Activated CD8-positive, alpha-beta memory T cell treated with anti-CD3 and anti-CD28 coated beads for 24 hours (primary cell): ENCODE measurements at places on chromosomes 7 and 10.

DNA sequence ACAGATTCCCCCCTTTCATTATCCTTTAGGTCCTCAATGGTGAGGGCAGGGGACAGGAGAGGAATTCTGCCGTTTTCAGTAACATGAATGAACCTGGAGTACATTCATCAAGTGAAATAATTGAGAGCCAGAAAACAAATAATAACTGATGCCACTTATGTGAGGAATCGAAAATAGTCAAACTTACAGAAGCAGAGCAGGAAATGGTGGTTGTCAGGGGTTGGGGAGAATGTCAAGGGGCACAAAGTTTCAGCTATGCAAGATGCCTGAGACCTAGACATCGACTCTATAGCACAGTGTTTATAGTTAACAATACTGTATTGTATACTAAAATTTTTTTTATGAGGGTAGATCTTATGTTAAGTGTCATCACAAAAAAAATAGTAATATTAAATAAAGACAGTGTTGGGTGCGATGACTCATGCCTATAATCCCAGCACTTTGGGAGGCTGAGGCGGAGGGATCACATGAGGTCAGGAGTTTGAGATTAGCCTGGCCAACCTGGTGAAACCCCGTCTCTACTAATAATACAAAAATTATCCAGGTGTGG lies 1219.8 kb downstream of the GATA3 start:
- DNase-seq = no peak

DNA sequence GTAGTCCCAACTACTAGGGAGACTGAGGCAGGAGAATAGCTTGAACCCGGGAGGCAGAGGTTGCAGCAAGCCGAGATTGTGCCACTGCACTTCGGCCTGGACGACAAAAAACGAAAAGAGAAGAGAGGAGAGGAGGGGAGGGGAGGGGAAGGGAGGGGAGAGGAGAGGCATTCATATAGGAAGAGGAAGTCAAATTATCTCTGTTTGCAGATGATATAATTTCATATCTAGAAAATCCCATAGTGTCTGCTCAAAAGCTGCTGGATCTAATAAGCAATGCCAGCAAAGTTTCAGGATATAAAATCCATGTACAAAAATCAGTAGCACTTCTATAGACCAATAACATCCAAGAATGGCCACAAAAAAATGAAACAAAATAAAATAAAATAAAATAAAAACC lies 120.3 kb downstream of the LMBR1 start:
- no peak for DNase-seq

- peak; percentile 62 for DNase-seq
Measured at GRCh38 chr7:1531979-1532455, 1.5 kb downstream of the MAFK start.

GRCh38 chr7:148868378-148868674 lies 15.8 kb downstream of the EZH2 start:
- no peak for DNase-seq

- DNase-seq = no peak
Measured at GRCh38 chr10:127216274-127216673, 19.9 kb upstream of the INSYN2A start.

DNA sequence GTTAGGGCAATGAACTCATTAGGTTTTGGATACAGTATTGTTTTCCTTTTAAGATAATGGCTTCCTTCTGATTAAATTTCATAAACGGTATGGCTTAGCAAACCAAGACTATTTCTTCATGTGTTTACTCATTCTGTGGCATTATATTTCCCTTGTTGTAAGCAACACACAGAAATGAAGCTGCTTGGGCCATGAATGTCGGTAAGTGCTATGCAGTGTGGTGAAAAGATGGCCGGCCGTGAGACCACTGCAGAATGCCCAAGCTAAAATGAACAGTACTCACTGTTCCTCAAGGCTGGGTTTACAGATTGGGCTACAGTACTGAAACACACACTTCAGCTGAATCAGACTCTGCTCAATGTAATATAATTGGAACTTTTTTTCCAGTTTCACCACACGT lies 8.1 kb downstream of the APBB1IP start:
- no peak for DNase-seq

DNA sequence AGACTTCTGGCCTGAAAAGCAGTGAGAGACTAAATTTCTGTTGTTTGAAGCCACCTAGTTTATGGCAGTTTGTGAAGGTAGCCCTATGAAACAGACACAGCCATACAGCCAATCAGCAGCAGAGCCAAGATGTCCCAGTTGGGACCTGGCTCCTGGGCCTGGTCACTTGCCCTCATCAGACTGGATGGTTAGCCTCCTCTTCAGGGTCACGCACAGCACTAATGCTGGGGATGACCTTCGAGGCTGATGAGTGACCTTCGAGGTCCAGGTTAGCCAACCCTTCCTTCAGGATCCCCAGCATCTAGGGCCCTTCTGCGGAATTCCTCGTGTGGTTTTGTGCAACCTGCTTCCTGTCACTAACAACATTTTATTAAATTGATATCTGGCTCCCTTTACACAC lies 229.7 kb downstream of the FANK1 start:
- no peak for DNase-seq

DNA sequence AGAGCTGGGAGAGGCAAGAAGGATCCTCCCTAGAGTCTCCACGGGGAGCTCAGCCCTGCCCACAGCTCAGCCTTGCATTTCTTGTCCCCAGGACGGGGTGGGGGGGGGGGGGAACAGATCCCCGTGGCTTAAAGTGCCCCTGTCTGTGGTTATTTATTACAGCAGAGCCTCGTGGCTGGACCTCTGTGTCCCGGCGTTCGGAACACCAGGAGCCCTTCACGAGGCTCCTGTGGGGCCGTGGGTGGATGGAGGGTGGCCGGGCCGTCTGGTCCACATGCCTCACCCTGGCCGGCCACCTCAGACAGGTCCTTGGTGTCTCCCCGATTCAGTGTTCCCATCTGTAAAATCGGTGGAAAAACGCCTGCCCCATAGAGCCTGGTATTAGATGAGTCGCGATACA lies 37.9 kb downstream of the FAM20C start:
- DNase-seq = no peak

DNA sequence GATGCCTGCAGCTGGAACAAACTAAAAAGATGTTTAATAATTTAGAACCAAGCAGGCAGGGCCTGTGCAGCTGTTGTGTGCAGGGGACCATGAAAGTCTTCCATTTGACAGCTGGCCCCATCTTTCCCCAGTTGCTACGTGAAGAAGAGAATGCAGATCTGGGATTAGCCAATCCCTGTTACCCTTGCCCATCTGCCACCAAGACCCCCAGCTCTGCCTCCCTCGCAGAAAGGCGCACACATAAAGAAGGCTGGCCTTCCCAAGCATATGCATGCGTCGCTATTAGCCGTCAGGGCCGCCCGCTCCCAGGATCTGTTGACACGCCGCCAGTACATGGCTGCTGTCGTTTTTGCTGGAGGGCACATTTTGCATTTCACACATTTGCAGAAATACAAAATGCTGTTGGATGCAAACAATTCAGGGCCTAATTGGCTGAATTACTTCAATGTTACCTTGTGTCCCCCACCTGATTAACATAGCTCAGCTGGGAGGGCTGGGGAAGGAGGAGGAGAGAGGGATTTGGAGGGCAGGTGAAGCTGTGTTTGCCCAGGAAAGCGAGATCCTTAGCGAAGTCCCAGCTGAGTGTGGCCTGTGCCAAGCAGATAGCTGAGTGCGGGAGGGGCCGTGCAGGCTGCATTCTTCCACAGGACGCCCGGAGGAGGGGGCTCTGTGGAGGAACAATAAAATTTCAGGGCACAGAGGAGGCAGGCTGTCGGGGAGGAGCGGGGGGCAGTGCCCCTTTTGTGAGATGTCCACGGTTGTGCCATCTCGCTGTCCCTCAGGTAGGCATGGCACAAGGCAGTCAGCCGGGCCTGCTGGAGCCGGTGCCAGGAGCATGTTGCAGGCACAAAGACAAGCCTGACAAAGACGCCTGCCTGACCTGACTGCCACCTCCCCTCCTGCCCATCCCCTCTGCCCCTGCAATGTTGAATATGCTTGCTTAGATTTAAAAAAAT lies 443.0 kb upstream of the MKI67 start:
- no peak for DNase-seq

GRCh38 chr10:104937567-104937966 lies 296.5 kb downstream of the SORCS3 start:
- DNase-seq = no peak

DNA sequence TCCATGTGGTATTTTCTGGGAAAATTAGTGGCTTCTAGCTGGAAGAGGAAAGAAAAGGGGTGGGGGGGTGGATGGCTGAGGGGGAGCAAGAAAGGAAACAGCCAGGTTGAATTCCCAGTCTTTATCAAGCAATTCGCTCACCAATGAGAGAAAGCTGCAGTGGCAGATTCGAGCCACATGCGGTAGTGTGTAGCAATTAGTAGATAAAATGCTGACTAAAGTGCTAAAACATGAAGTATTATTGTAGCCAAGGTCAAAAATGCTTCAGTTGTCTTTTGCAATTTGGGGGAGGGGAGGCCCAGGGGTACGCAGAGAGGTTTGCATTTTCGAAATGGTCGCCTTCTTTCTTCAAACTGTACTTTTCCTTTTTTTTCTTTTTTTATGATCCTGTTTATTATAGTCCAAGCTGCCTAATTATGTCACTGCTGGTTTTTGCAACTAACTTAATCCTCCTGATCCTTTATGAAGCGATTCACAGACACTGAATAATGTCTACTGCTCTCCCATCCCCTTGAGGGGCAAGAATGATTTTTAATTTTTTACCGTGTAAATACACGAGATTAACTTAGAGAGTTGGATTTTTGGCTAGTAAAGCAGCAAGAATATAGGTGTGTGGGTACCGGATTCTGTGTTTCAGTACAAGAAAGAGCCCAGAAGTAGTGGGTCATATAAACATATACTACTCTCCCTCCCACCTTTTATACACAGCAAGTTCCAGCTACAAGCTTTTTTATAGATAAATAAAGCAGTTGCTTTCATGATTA lies 3.6 kb upstream of the ARID5B start:
- DNase-seq = no peak

GRCh38 chr10:80283119-80283518 lies 6.3 kb downstream of the MAT1A start:
- no peak for DNase-seq

DNA sequence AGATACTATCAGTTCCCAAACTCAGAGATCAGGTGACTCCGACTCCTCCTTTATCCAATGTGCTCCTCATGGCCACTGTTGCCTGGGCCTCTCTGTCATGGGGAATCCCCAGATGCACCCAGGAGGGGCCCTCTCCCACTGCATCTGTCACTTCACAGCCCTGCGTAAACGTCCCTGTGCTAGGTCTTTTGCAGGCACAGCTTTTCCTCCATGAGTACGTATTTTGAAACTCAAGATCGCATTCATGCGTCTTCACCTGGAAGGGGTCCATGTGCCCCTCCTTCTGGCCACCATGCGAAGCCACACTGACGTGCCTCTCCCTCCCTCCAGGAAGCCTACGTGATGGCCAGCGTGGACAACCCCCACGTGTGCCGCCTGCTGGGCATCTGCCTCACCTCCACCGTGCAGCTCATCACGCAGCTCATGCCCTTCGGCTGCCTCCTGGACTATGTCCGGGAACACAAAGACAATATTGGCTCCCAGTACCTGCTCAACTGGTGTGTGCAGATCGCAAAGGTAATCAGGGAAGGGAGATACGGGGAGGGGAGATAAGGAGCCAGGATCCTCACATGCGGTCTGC lies 162.2 kb downstream of the EGFR start:
- DNase-seq = peak; percentile 19

- DNase-seq = no peak
Measured at GRCh38 chr7:21094589-21094988, 307.9 kb upstream of the SP8 start.

DNA sequence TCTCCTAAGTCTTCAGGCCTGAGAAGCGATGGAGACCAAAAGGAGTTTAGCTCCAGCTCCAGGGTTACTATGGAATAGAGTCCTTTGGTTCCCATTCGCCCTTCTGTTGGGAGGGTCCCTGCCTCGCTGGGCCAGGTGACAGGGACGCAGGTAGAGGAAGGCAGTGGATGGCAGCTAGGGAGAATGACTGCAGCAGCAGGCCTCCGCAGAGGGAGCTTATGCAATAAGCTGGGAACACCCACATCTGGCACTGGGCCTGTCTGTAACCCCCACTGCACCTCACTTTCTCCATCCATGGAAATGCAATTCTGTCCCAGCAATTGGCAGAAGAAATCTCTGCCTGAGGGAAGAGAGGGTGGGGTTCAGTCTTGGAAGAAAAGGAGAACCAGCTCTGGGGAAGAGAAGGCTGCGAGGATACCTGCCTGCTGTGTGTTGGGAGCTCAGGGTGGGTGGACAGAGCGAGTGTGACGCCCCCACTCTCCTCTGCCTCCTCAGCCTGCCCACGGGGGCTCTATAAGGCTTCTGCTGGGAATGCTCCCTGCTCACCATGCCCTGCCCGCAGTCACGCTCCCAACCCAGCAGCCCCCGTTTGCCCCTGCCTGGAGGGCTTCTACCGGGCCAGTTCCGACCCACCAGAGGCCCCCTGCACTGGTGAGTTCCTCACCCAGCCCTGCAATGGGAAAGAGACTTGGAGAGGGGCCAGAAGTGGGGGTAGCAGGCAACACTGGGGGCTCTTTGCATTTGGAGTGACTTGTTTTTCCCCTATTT lies 10.3 kb downstream of the EPHB6 start:
- no peak for DNase-seq

DNA sequence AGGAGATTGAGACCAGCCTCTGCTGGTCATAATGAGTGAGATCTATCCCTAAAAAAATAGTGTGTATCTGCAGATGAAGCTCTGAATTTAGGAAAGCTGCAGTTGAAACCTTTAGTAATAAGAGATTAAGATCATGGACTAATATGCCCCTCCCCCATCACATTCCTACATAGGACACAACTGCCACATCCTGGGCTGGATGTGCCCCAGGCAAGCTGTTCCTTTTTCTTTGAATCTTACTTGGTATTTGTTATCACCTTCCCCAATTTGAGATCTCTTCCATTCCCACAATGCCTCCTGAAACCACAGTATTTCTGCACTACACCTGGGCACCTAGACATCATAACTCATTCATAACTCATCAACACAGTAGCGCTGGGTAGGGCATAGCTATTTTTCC lies 74.1 kb downstream of the DOCK1 start:
- no peak for DNase-seq

DNA sequence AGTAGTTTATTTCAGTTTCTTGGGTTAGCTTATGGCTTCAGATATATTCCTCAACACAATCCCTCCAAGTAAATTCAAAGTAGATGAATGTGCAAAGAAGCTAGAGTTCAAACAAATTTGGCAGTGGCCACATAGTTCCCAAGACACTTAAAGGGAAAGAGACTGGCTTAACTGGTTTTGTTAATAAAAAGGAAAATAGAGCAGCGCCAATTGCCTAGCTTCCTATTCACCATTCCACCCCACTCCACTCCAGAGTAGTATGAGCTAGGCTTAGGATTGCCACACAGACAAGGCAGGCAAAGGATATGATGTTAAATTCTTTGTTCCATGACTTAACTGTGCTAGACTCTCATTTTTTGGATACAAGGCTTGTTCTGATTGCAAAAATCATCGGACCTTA lies 2.0 kb downstream of the XRCC2 start:
- no peak for DNase-seq
